ENCODE measurements at places on chromosomes 6 and 20. TPM values are rescaled to one million over a fixed set of nuclear protein-coding genes. Genes with fewer than 3 reads are reported as not detected.
A peak's percentile ranks its signal among the peaks of the same experiment; 100 is the strongest.

Gene NOTCH4
- total RNA-seq, result 1.3 TPM

Gene SLC12A5
- total RNA-seq, result 10.0 TPM

Gene TREML1
- total RNA-seq, result not detected

Gene CALHM4
- 2.7 TPM for total RNA-seq

Gene FARS2
- total RNA-seq, result 13.5 TPM

DNA sequence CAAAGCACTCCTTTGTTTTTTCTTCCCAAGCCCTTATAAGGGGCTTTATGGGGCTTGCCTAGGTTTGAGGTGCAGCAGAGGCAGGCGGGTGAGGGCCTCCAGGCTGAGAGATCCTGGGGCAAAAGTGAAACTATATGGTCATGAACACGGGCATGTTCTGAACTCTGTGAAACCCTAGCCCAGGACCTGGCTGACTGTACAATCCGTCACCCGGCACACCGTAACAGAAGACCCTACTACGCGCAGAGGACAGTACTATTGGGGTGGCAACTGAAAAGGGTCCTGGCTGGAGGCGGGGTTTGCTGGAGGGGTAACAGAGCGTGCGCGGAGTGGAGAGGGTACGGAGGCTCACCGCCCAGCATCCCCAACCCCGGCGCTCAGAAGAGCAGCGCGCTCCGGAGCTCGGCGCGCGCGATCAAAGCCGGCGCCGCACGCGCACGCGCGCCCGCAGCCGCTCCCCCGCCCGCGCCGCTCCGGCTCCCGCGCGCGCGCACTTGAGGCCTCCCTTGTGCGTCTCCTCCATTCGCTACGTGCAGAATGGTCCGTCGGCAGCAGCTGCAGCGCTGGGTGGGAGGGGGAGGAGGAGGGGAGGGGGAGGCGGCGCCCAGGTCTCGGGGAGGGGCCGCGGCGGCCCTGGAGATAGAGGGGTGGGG is 54.2 kb downstream of the MRPL14 start:
- peak; percentile 59 for ATAC-seq

GRCh38 chr20:57749131-57749690 is 39.4 kb upstream of the PMEPA1 start:
- ATAC-seq, result no peak

DNA sequence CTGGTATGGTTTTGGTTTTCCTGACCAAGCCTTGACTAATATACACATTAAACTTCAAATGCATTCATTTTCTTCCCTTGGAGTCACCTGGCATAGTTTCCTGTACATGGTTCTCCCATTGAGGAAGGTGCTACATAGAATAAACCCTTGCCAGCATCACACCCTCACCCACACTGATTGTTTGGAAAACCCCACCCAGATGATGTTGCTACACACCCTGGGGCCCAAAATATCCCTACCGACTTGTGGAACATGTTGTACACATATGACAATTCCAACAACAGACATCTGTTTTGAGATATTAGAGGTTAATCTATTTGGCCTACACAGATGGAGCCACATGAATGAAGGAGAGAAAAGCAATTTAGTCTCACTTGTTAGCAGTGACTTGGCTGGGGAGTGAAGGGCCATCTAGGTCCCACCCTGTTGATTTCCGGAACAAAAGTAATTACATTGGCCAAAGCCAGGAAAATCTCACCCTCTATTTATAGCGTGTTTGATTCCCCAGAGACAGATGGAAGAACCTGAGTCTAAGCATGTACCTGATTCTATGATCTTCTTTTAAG is 606.0 kb upstream of the BTBD3 start:
- peak; percentile 71 for ATAC-seq

- no peak for ATAC-seq
These were observed 112.0 kb downstream of the FYN start for GRCh38 chr6:111761212-111761611.

DNA sequence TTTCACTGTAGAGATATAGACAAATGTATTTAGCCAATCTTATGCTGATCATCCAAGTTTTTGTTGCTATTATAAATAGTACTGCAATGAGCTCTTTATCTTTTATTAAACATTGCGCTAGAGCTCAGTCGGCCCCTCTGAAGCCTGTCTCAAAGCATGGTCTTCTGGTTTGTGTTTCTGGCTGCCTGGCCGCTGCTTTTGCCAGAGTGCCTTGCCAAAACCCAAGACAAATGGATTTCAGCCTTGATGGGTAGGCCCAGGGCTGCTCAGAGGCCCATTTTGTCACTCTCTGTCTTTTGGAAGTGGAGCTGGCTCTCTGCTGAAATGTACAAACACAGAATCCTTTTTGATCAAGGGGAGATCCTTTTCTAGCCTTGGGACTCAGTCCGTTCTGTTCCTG is 102.9 kb upstream of the KCNG1 start:
- ATAC-seq, result no peak

DNA sequence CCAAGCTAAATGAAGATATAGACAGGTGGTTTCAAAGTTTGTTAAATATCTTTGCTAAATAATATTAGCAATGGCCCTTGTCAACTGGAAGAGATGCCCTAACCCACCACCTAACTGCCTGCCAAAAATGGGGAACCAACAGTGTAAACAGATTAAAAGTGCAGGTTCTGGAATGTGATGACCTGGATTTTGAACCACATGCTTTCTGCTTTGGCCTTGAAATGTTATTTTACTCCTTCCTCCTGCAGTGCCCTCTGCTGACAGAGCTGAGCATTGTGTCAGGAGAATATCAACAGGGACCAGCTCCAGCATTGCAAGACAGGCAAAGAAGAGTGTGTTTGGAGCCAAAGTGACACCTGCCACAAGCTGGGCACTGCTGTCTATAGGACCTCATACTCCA is 226.6 kb downstream of the MYLK4 start:
- ATAC-seq, result no peak

DNA sequence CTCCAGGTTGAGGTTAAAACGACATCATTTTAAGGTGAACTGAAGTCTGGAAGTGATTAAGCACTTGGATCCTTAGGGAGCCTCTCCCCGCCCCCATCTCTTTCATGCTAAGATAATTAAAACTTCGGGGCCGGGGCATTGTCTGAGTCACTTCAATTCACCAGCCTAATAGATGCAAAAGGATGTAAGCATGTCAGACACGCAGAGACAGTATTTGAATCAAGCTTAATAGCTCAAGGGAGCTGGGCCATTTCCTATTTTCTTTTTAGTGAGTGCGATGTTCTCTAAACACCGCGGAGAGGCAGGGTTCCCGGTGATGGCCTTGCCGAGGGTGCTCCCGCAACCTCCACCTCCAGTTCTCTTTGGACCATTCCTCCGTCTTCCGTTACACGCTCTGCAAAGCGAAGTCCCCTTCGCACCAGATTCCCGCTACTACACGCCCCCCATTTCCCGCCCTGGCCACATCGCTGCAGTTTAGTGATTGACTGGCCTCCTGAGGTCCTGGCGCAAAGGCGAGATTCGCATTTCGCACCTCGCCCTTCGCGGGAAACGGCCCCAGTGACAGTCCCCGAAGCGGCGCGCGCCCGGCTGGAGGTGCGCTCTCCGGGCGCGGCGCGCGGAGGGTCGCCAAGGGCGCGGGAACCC is 516 bp upstream of the IRF4 start:
- no peak for ATAC-seq

GRCh38 chr20:400128-400453 is 8.0 kb upstream of the RBCK1 start:
- no peak for ATAC-seq

DNA sequence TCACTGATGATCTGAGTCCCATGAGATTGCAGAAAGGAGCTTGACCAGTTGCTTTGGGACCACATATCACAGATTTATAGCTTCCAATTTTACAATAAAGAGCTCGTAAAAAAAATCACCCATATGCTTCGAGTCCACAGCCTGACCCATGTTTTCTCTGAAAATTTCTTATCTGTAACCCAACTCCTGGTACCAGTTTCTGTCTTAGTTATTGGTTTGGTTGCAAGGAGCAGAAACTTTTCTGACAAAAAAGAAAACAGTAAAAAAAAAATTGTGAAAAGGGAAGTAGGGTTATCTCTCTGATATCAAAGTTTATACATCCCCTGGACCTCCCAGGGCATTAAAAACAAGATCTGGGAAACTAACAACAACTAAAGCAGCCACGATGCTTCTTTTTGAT is 30.8 kb upstream of the BPIFA2 start:
- ATAC-seq, result no peak

DNA sequence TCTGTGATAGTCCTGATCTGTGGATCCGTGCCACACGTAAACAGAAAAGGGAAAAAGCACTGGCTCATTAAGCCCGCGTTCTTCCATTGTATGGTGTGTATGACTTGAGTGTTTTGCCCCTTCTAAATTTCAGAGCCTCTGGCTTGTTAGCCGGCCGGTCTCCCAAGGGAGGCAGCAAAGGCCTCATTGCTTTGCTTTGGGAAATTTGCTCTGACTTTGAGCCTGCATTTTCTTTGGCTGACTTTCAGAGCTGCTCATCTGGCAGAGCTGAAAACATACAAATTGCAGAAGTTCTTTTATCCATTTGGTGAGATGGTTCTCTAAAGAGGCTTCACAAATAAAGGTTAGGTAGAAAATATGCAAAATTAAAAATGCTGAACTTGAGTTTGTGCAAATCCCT is 123.0 kb downstream of the UTRN start:
- no peak for ATAC-seq

All from motor neuron (in vitro differentiated cells).